Effector memory CD4-positive, alpha-beta T cell (primary cell): ENCODE measurements at places on chromosomes 4 and X.

DNA sequence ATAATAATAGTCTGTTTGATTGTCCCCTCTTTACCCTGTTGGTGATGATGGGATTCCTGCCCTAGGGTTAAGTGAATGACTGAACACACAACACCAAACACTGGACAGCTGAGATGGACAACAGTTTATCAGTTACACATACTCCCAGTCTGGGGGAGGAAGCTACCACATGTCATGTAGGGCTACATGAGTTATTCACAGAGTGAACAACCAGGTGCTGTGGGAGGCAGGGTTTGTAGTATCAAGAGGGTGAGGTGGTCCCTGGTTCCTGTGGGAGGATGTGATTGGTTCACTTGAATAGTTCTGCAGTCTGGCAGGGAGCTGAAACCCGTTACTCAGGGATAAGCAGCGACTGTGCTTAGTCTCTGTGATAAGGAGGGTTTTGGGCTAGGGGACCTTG is 88.8 kb upstream of the AP1S2 start:
- DNase-seq: no peak

GRCh38 chr4:19285146-19285545 is 966.6 kb upstream of the SLIT2 start:
- no peak for DNase-seq

DNA sequence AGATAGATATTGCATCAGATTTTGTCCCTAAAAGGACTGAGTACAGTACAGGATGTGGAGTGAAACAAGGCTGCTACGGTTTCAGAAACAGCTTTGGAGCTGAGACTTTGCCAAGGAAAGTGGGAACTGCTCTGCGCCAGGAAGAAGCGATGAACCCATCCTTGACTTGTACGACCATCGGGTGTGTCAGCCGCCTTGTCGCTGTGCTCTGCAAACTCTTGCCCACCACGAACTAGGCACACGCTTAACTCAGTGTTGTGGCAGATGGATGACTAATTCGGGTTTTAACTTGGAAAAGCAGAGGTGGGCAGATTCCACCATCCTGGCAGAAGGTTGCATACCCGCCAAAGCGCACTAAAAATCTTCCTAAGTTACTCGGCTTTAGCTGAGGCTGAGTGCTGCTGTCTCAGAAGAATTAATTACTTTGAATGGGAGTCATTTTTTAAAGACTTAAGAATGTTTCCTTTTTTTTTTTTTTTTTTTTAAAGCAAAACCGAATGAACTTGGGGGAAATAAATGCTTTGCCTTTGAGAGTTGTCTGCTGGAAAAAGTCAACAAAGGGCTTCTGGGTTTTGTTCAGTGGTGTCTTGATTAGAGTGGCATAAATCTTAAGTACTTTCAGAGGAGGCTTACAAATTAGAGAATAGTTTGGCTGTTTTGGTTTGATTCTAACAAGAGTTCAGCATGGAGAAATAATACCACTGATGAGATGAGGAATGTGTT is 69.5 kb downstream of the SHROOM2 start:
- no peak for DNase-seq

DNA sequence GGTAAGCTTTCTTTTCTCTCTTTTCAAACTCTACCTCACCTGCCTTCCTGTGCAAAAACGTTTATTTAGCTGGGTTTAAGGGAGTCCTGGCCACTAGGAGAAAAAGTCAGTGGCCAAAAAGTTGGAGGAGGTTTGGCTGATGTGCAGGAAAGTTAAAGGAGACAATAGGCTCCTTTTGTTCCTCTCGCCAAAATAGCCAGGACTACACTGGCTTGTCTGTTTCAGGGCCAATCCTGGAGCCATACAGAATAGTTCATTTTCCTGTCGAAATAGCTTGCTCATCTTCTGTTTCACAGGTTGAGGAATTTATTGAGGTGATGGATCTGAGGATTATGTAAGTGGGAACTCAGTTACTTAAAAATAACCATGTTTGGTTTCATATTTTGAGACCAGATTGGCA is 423 bp downstream of the HEPH start:
- no peak for DNase-seq

GRCh38 chr4:69831646-69832325 is 28.2 kb downstream of the SULT1E1 start:
- no peak for DNase-seq

DNA sequence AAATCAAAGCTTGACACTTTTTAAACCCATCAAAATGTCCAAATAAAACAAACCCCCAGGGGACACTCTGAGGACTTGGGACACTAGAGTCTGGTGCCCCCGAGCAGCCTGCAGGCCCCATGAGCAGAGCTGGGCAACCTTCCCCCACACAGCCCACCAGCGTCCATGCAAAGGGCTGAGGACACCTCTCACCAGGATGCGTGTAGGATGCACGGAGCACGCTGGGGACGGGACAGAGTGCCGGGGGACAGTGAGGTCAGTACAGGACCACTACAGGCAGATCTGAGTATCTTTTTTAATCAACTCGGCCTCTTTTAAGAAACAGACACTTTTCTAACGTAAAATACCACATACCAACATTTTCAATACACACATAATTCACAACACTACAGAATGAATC is 6.9 kb downstream of the GAK start:
- no peak for DNase-seq

- DNase-seq: no peak
Measured at GRCh38 chr4:71752383-71753042, 31.4 kb downstream of the GC start.

DNA sequence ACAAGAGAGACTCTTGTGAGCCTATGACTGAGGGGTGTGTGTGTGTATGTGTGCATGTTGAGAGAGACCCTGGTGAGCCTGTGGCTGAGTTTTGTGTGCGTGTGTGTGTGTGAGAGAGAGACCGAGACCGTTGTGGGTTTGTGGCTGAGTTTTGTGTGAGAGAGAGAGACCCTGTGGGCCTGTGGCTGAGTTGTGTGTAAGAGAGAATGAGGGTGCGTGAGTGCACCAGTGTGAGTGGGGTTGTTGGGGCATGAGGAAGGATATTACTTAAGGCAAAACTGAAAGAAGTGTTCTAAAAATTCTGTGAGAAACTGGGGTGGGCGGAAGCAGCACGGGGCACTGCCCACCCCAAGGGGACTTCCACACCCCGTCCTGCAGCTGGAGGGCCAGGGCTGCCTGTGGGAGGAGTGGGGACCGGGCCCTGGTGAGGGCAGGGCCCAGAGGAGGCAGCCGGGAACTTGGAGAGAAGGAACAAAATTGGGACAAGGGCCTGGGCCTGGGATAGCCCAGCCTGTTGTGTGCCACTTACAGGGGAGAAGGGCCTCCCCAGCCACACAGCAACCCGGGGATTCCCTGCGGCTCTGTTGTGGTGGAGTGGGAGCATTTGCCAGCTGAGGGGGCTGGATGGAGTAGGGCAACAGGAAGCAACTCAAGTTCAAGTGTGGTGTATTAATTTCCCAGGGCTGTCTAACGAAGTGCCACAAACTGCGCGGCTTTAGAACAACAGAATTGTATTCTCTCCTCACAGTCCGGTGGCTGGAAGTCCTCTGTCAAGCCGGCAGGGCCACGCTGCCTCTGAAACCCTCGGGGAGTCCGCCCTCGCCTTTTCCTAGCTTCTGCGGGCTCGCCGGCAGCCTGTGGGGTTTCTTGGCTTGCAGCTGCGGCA is 22.1 kb downstream of the TMEM131L start:
- peak; percentile 75 for DNase-seq
